CD14-positive monocyte (primary cell): ENCODE measurements at places on chromosomes 2 and 18.
A peak's percentile ranks its signal among the peaks of the same experiment; 100 is the strongest.

GRCh38 chr2:180306346-180306745, 299.2 kb upstream of the CWC22 start:
- no peak for DNase-seq

DNA sequence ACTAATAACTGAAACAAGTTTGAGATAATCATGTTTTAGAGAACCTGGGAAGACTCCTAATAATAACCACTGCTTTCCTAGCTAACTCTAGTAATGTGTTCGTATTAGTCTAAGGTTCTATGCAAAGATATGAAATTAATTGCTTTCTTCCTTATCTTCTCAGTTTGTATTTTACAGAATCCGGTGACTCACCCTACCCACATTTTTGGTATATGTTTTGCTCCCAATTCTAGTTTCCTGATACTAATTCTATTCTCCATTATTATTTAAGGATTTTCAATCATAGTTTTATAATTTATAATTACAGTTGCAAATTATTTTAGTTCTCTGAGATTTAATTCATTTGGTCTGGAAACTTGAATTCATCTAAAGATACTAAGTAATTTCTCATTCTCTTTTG, 394.6 kb upstream of the SETBP1 start:
- no peak for DNase-seq

GRCh38 chr2:172513935-172514586, 41.8 kb upstream of the PDK1 start:
- peak; percentile 50 for DNase-seq

GRCh38 chr2:214139630-214140284, 271.1 kb upstream of the VWC2L start:
- DNase-seq, result no peak

DNA sequence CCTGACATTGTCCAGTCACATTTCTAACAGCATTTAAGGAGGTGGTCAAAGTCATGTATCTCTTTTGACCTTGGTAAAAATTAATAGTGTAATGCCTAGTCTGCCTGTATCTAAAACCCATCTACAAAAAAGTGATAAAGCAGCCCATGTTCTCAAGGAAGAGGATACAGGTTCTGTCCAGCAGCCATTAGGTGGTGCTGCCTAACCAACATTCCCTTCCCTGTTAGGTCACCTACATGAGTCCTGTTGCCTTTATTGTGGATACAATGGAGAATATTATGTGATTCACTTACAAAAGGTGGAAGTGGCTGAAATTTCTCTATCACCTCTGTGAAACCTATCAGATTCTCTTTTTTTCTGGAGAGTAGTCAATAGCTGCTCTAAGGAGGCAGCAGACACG, 52.5 kb downstream of the AQP4 start:
- no peak for DNase-seq

DNA sequence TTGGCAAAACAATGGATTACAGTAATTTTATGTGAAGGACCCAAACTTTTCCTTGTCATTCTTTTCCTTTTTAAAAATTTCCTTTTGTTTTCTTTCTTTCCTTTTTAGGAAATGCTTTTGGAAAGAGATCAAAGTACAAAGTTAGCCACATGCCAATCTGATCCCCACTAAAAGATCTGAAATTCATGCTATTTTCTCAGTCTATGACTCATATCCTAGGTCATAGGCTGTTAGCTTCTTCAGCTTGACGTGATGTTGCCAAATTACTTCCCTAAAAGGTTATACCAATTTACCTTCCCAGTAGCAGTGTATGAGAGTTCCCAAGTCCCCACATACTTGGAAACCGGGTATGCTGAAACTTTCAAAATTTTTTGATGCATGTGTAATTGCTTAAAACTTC, 355.3 kb downstream of the INSIG2 start:
- no peak for DNase-seq

DNA sequence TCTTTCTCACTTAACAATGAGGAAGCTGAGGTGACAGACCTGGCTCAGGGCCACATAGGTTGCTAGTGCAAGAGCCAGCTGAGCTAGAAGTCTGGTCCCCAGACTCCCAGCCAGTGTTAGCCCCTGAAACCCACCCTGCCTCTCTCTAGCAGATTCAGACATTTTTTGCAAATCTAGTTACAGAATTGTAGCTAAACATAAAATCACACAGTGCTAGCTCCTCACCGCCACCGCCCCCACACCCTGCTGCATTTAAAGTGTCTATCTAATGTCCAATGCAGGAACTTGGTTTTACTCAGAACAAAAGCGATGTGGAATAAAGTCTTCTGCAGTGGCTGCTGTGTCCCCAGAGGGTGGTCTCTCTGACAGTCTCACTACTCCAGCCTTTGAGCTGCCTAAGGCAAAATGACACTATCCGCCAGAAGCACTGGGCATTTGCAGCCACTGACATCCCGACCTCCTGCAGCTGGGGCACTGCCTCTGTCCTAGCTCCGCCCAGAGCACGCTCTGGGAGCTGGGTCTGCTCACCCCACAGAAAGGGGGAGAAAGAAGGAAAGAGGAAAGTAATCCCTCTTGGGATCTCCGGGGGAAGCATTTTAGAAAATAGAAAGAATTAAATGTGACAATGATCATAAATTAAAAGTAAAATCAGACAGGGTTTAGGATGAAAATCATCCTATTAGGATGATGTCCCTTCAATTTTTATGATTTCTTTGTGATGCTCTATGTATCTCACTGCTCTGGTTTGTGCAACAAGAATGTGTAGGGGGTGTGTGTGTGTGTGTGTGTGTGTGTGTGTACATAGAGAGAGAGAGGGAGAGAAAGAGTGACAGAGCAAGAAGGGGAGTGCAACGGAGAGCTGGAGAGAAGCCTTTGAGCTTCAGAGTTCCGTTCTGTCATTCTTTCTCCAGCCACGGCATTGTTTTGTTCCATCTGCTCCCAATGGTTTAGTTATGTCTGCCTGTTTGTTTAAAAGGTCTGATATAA, 50.5 kb upstream of the ST8SIA3 start:
- DNase-seq, result no peak
